ENCODE measurements at places on chromosomes 1 and 21.

- DNase-seq = no peak
Observed at GRCh38 chr1:59310549-59311250, 13.8 kb downstream of the FGGY start.

DNA sequence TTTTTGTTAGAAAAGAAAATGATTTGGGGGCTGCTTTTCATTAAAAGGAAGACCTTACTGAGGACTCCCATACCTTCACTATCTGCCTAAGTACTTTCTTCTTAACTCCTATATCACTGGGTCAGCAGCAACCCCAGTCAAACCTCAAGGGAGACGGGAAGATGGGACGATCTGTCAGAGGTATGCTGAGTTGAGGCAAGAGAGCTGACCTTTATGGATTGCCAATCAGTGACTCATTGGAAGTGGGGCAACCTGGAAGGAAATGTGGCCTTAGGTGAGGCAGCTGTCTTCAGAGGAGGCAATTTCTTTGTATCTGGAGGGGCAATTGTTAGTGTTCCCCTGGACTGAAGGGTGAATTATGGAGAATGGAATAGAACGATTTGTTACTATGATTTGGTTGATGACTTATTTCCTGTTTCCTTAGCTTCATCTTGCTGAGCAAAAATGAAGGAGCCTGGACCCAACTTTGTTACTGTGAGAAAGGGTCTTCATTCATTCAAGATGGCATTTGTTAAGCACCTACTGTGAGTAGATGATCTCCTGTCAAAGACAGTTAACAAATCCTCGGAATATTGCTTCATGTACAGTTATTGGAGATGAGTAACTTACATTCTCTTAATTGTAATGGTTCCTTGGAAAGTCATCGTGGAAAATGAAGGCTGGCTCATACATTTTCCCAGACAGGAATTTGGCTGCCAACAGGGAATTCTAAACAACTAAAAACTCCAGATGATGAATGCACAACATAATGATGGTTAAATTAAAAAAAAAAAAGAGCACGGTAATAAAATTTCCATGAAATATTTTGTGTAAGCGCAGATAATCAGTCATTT lies 134.7 kb upstream of the KCNJ15 start:
- DNase-seq = no peak

- no peak for DNase-seq
Observed at GRCh38 chr1:51344602-51345299, 14.4 kb upstream of the TTC39A start.

GRCh38 chr1:172112576-172112975 lies 271.3 kb downstream of the DNM3 start:
- DNase-seq = no peak

DNA sequence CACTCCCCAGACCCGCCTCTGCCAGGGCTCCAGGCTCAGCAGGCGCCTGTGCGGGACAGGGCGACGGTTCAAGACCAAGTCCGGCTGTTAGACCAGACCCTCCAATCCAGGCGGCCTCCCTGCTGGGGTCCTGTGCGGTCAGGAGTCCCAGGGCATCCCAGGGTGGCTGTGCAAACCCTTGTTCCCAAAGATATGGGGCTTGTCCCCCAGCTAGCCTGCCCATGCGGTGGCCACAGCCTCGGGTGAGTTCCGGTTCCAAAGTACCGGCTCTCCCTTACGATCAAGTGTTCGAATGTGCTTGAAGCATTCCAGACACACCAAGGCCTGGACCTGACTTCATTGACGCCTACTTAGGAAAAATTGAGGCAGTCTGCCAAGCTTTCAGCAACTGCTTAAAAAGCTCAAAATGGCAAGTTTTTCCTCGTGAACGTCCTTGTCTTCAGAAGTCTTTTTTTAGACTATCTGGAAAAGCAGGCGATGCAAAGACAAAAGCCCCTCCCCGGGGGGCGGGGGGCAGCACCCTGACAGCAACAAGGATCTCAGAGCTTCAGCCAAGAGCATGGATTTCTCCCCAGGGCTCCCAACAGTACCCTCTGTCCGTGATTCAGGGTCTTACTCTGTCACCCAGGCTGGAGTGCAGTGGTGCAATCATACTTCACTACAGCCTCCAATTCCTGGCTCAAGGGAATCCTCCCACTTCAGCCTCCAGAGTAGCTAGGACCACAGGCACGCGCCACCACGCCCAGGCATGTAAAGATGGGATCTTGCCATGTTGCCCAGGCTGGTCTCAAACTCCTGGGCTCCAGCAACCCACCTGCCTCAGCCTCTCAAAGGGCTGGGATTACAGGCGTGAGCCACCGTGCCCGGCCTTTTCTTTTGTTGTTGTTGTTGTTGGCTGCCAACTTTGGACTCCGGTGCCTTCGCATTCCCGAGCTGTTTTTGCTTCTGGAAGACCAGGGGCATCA lies 2.3 kb downstream of the FAAP20 start:
- no peak for DNase-seq

DNA sequence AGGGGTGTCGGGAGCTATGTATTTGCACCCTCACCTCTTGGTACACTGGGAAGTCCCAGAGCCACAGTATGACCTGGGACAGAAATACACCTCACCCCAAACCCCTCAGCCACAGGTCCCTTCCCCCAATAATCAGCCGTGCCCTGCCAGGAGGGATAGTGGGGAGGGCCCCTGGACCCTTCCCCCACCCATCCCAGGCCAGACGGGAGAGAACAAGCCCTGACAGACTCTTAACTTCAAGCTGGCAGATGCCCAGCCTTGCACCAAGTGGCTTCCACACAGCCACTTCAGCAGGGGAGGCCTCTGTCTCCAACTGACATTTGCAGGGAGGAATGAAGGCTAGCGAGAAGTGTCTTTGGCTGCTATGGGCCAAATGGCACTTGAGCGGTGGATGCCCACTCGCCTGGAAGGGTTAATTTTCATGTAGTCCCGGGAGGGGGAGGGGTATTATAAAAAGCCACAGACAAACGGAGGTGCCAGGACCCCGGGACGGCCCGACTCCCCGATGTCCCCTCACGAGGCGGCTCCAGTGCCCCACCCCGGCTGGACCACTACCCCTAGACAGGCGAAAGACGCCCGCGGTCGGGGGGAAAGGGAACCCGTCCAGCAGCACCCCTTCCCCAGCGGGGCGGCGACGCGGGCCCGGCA lies 495 bp downstream of the SYNC start:
- DNase-seq = no peak

DNA sequence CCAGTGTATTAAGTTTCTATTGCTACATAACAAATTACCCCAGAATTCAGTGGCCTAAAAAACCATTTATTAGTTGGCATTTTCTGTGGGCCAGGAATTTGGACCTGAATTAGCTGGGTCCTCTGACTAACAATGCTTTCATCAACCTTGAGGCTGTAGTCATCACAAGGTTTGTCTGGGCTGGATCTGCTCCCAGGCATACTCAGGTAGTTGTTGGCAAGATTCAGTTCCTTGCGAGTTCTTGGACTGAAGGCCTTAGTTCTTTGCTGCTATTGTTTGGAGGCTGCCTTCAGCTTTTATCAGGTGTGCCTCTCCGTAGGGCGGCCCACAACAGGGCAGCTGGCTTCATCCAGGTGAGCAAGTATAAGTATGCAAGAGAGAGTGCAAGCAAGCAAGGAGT lies 31.4 kb upstream of the DEPDC1 start:
- DNase-seq = no peak

DNA sequence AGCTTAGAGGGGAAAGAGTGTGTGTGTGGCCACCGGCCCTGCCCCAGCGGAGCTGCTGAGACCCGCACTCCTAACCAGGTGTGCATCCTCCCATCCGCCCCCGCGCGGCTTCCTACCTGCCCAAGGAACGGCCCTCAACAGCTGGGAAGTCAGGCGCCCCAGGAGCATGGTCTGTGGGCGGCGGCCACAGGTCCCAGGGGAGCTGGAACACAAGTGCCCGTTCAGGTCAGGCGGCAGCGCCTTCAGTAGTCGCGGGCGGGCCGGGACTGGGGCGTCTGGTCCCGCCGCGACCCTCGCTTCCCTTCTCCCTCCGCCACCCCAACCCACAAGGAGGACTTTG lies 448 bp downstream of the AURKAIP1 start:
- no peak for DNase-seq

DNA sequence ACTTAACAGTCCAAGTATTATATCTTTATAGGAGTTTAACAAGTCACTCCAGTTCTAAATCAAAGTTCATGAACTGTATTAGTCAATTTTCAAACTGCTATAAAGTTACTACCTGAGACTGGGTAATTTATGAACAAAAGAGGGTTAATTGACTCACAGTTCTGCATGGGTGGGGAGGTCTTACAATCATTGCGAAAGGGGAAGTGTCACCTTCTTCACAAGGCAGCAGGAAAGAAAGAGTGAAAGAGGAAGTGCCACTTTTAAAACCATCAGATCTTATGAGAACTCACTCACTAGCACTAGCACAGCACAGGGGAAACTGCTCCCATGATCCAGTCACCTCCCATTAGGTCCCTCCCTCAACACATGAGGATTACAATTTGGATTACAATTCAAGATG lies 70.0 kb downstream of the CLCA4 start:
- DNase-seq = no peak

GRCh38 chr1:217281332-217281731 lies 349.6 kb downstream of the GPATCH2 start:
- no peak for DNase-seq

GRCh38 chr1:51313961-51314777 lies 16.2 kb downstream of the TTC39A start:
- no peak for DNase-seq

DNA sequence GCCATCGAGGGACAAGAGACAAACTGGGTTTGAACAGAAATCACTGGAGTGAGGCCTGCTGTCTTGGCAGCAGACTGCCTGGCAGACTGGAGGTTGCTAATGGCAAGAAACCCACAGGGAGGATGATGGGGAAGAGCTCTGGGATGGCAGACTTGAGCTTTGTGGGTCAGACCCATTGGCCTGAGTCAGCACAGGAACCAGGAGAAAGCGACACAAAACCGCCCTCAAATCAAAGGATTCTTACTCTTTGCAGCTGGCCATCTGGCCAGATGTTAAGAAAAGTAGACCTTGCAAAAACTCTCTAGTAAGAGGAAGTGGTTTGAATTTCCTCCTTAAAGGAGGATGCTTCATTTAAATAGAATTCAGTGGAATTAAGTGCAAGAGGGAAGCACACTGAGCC lies 195.2 kb upstream of the JUN start:
- no peak for DNase-seq

DNA sequence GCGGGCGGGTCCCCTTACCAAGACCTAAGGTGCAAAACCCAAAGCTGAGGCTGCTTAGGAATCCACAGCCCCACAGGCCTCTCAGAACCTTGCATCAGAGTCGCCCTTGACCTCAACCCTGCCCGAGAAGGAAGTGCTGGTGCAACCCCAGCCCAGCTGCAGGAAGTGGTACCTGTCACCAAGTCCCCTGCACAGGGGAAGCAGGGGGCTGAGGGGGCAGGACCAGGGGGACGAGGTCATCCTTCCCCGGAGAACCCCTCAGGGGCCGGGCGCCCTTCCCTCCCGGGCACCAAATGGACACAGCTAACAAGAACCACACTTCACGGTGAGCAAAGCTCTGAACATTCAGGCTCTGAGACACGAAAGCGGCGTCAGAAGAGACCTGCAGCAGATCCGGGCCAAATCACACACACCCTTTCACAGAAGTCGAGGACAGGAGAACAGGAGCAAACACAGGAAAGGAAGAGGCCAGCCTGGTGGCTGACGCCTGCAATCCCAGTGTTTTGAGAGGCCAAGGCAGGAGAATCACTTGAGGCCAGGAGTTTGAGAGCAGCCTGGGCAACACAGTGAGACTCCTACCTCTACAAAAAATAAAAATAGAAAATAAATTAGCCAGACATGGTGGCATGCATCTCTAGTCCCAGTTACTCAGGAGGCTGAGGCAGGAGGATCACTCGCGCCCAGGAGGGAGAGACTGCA lies 6.4 kb downstream of the ITGB2 start:
- DNase-seq = no peak

DNA sequence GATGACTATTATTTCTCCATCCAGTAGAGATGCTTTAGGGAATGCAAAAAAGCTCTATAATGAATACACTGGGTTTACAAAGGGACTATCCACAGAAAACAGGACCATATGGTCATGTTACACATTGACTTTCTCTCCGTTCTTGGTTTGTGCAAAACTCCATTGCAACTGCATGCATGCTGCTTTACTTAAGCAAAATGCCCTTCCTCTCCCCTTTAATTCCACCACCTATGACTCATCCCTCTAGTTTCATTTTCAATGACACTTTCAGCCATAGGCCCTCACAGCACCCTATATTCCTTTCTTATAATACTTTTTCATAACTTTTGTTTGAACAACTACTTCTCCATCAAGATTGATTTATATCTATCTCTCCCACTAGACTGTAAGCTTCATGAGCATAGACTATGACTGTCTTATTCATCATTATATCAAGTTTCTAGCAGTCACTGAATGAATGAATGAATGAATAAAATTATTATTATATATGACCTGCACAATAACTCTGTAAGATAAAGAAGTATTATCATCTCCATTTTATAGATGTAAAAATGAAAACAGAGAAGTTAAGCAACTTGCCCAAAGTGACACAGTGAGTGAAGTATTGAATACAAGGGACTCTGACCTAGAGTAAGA lies 248.9 kb downstream of the PLPP3 start:
- DNase-seq = no peak

DNA sequence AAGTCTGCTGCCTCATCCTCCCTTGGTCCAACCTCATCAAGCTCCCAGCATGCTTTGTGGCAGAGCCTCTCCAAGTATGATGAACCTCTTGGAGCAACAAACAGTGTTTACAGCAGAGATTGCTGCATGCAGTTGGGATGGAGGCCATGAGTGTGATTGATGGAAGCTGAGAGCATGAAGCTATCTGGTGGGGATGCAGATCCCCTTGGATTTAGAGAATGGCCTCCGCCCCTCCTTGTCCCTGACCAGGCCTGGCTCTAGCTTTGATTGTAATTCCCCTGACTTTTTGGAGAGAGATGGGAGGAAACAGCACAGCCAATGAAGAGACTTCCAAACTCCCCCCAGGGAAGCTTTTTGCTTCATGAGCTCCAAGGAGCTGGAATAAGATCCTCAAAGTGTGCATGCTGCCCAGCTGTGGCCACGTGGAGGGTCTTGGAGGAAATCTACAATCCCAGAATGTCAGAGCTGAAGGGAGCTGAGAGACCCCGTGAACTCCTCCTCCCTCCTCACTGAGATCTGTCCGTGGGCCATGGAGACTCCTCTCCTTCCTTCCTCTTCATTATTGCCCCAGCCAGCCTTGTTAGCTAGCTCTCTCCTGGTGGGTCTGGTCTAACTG lies 165.3 kb upstream of the USP24 start:
- DNase-seq = no peak

GRCh38 chr1:216604771-216605170 lies 118.5 kb downstream of the ESRRG start:
- no peak for DNase-seq
